Stimulated activated CD4-positive, alpha-beta T cell treated with anti-CD3 and anti-CD28 coated beads, Interleukin-1b, Interleukin-23, amount 100 ng/mL, for 48 hours (primary cell): ENCODE measurements at places on chromosomes 13 and 19.
A peak's percentile ranks its signal among the peaks of the same experiment; 100 is the strongest.

DNA sequence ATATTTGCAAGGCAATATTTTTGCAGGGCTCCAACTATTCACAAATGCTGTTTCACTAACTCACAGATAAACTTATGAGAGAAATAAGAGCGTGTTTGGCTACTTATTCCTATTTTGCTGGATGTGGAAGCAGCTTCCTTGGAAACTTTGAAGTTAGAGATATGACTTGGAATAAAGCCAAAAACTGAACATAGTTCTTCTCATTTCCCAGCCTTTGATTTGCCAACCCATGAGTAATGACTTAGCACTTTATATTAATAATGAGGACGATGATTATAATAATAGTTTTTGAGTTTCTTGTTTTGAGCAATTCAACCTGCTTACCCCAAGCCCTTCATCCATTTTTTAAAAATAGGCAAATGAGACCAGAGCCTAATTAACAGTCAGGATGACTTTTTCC is 47.7 kb downstream of the SLC10A2 start:
- no peak for DNase-seq

DNA sequence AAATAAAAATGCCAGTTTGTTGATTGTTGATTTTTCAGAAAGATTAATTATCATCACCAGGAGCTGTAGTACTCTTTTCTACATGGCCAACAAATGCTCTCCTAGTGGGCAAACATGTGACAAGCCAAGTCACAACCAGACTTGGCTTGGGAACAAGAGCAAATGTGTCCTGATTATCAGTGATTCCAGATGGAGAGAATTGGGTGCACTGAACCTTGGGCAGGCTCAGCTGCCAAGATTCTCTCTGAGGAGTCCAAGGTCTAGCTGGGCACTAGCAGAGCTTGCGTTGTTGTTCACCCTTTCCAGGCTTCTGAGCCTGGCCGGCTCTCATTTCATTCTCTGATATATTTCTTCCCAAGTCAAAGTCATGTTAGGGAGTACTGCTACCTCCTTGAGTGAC is 27.3 kb upstream of the GPI start:
- no peak for DNase-seq

GRCh38 chr19:43618921-43619261 is 538 bp downstream of the ZNF428 start:
- peak; percentile 64 for DNase-seq

- no peak for DNase-seq
These were observed 66.9 kb upstream of the DIAPH3 start for GRCh38 chr13:60230593-60230992.

DNA sequence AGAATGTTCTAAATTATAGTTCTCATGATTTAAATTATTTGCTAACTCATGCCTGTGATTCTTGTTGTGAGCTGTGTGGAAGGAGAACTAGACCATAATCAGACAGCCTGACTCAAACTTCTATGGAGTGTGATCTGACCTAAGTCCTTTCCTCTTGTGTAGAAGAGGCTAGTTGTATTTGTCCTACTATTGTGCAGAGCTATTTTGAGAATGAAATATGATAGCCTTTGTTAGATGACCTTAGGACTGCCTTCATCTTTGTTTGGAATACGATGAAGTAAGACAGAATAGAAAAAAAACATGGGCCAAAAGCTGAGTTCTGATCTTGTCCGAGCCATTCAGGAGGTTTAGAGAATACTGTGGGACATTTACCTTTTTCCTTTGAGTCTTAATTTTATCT is 119.4 kb downstream of the STOML3 start:
- DNase-seq: no peak

- no peak for DNase-seq
These were observed 16.9 kb upstream of the F7 start for GRCh38 chr13:113088691-113089020.

DNA sequence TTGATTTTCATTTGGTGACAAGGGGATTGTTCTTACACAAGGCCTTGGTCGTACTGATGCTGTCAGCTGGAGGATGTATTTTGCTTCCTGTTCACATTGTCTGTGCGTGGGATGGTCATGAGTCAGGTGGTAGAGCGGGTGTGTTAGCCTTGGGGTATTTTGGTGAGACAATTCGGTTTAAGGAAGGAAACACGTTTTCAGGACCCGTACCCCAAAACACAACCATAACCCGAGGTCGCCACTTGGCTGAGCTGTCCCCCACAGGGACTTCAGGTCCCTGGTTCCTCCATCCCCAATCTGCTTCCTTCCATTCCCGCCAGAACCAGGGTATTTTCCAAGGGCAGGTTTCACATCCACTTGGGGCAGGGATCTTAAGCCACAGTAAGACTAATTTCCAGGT is 15.0 kb downstream of the MYO9B start:
- peak; percentile 41 for DNase-seq

GRCh38 chr13:76630629-76631230 is 255.5 kb downstream of the KCTD12 start:
- DNase-seq: no peak

DNA sequence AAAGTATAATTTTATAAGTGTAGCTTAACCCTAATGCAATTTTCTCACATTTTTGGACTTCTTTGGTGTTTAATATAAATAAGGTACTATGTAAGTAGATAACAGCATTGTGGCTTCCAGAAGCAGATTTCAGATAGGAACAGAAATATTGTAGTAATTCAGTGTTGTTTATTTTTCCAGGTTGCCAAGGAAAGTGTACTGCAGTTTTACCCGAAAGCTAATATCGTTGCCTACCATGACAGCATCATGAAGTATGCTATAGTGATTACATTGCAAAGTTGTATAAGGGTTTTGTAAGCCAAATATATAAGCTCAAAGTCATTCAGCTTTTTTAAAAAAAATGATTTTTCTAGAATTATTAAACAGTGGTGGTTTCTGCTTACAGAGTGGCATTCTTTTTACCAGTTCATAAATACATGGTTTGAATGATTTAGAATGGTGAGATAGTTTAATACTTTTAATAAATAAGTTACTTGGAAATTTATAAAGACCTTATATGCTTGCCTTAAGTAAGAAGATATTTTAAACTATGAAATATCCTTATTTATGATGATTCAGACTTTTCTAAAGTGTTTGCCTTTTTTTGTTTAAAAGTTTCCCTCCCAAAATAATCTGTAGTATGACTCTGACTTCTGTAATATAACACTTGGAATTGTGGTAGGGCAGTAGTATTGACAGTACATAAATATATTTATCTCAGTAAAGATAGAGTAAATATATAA is 3.7 kb downstream of the UBA2 start:
- no peak for DNase-seq

DNA sequence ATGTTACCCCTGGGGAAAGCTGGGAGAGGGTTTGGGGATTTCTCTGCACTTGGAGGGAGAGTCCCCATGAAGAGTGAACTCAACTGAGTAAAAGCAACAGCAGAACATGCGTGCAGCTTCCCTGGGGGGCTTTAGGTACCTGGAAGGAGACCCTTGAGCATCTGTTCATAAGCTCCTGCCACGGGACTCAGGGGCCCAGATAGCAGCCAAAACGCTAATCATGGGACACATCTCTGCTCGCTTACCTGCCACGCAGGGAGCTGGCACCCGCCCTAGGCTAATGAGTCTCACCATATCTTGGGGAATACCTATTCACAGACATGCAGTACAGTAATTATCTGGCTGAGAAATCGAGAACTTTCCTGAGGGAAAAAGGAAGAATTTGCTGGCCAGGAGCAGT is 33.9 kb downstream of the PDCD5 start:
- DNase-seq: no peak

- DNase-seq: no peak
These were observed 15.6 kb downstream of the KPNA3 start for GRCh38 chr13:49776871-49777270.

DNA sequence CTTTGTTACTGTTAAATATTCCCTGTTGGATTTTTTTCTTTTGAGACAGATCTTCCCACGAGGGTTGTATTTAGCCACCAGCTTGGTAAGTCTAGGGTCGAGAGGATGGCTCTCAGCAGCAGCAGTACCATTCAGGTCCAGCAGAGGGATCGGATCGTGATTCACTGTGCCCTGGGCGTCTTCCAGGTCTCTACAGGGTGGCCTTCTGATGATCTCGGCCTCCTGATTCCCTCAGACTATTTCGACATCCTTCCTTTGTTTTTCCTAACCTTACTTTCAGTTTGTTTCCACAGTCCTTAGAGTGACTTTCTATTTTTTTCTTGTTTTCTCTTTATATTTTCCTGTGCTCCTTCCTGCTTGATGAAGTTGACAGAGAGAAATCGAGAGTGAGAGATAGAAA is 1436.9 kb downstream of the UQCRFS1 start:
- DNase-seq: no peak

- DNase-seq: peak; percentile 12
These were observed 521 bp upstream of the NUP58 start for GRCh38 chr13:25300861-25301346.

- no peak for DNase-seq
These were observed 339.1 kb upstream of the OBI1 start for GRCh38 chr13:78997902-78998629.

DNA sequence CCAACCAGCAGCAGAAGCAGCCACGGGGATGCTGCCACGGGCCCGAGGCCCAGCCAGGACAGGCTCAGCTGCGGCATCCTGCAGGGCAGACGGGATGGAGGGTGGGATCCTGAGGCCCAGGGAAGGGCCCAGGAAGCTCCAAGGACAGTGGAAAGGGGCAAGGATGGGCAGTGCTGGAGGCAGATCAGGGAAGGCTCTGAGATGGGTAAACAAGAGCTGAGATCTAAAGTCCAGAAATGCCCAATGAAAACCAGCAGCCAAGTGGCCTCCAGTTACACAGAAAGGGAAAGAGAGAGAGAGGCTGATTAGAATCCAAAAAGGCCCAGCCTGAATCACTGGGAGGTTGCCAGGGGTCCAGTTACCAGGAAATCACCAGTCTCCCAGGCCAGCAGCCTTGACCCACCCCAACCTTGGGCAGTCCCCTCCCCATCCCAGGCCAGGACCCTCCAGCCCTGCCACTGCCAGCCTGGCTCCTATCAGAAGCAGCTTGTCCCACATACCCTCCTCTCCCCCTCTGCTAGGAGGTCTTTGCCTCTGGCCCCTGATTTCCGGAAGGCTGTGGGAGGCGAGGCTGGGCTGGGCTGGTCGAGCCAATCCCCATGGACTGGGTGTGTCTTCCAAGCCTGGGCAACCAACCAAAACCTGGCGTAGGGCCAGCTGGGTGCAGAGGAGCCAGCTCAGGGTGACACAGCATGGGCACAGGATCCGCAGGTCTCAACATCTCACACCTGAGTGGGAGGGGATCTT is at the start of gene CYP4F11:
TSS of gene CYP4F11 (minus strand) at position 198 of the 747 bp plus-strand sequence. CDS start at position 77, 121 bp downstream.
- DNase-seq: no peak

GRCh38 chr13:39968646-39969475 is 313.4 kb downstream of the COG6 start:
- DNase-seq: no peak

- no peak for DNase-seq
These were observed 2.0 kb upstream of the KLF16 start for GRCh38 chr19:1865172-1866010.

GRCh38 chr13:45055902-45056648 is 64.2 kb upstream of the GTF2F2 start:
- DNase-seq: peak; percentile 5

DNA sequence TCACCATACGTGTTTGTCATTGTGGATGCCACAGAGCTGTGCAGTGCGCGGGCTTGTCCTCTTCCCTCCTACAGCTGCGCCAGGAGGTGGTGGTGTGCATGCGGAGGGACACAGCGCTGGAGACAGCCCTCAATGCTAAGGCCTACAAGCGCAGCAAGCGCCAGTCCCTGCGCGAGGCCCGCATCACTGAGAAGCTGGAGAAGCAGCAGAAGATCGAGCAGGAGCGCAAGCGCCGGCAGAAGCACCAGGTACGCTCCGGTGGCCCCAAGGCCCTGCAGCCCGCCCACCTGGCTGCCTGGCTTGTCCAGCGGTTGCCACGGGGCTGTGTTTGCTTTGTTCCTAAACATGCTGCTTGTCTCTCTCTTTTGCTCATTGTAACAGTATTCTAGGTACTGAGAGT is 30.2 kb downstream of the SMARCA4 start:
- no peak for DNase-seq

GRCh38 chr19:35005256-35005977 is 5.3 kb downstream of the GRAMD1A start:
- DNase-seq: no peak

GRCh38 chr13:94366677-94367076 is 112.8 kb downstream of the DCT start:
- DNase-seq: no peak

DNA sequence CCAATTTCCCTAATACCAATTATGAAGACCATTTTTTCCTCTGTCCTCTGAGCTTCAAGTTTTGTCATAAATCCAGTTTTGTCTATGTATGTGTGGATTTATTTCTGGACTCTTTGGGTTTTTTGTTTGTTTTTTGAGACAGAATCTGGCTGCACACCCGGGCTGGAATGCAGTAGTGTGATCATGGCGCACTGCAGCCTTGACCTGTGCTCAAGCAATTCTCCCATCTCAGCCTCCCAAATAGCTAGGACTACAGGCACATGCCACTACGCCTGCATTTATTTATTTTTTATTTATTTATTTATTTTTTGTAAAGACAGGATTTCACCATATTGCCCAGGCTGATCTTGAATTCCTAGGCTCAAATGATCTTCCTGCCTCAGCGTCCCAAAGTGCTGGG is 45.3 kb upstream of the GTF3A start:
- DNase-seq: no peak

- no peak for DNase-seq
These were observed 42.9 kb upstream of the RAP2A start for GRCh38 chr13:97390941-97391600.

GRCh38 chr19:7678971-7679751 is 1.5 kb upstream of the TRAPPC5 start:
- peak; percentile 80 for DNase-seq

- DNase-seq: no peak
These were observed 495.0 kb upstream of the SPRY2 start for GRCh38 chr13:80835902-80836301.

GRCh38 chr13:26749285-26749684 is 11.3 kb downstream of the GPR12 start:
- no peak for DNase-seq

DNA sequence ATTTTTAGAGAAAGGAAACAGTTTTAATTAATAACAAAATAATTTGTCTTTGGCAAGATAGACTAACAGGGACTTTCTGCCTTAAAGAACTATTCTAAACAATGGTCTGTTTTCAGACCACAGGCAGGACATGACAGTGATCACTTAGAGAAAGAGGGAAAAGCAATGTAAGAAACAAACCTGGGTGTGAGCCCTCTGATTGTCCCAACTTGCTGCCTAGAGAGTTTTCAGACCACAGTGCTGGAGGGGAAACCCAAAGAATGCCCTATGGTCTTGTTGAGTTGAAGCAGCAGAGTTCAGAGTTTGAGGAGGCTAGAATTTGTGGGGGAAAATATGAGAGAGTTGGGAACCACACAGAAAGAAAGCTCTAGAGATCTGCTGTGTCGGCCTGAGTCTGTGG is 38.1 kb downstream of the DGKH start:
- DNase-seq: no peak

GRCh38 chr13:40617801-40618356 is 48.6 kb downstream of the FOXO1 start:
- no peak for DNase-seq

- DNase-seq: no peak
These were observed 10.0 kb upstream of the NDUFS7 start for GRCh38 chr19:1373534-1374249.

GRCh38 chr13:112455476-112456059 is 79.4 kb downstream of the SPACA7 start:
- no peak for DNase-seq

- no peak for DNase-seq
These were observed 31.9 kb upstream of the FLT1 start for GRCh38 chr13:28526876-28527275.
